Activated CD8-positive, alpha-beta T cell treated with anti-CD3 and anti-CD28 coated beads, Interleukin-2, amount 10 ng/mL, durations not matched to agents 7 days and 5 days (primary cell): ENCODE measurements at places on chromosomes 1 and 21. TPM values are rescaled to one million over a fixed set of nuclear protein-coding genes. Genes with fewer than 3 reads are reported as not detected.

- H3K27ac ChIP-seq = no peak overlapping the region
- no peak for DNase-seq
- H3K27me3 ChIP-seq = no peaks in the 10 kb centered on the region
- no peak overlapping the region for H3K4me3 ChIP-seq
- H3K4me1 ChIP-seq = peaks cover 2% of the 10 kb centered on the region
- H3K36me3 ChIP-seq = peaks cover 46% of the 10 kb centered on the region
Measured at GRCh38 chr1:37865348-37866120, 6.1 kb upstream of the MTF1 start.

GRCh38 chr1:175237389-175237788, 44.8 kb upstream of the KIAA0040 start:
- DNase-seq = no peak
- no peaks in the 10 kb centered on the region for H3K27me3 ChIP-seq
- peak overlapping the region; percentile 9 for H3K27ac ChIP-seq
- H3K4me1 ChIP-seq = peaks cover 31% of the 10 kb centered on the region
- no peak overlapping the region for H3K4me3 ChIP-seq

- peaks cover 11% of the 10 kb centered on the region for H3K27me3 ChIP-seq
- DNase-seq = no peak
- H3K27ac ChIP-seq = no peak overlapping the region
Measured at GRCh38 chr1:91608876-91609275, 108.2 kb downstream of the CDC7 start.

- DNase-seq = no peak
- H3K4me1 ChIP-seq = no peaks in the 10 kb centered on the region
- H3K36me3 ChIP-seq = no peaks in the 10 kb centered on the region
- H3K4me3 ChIP-seq = no peak overlapping the region
Measured at GRCh38 chr1:187665483-187665882, 836.7 kb downstream of the PLA2G4A start.

DNA sequence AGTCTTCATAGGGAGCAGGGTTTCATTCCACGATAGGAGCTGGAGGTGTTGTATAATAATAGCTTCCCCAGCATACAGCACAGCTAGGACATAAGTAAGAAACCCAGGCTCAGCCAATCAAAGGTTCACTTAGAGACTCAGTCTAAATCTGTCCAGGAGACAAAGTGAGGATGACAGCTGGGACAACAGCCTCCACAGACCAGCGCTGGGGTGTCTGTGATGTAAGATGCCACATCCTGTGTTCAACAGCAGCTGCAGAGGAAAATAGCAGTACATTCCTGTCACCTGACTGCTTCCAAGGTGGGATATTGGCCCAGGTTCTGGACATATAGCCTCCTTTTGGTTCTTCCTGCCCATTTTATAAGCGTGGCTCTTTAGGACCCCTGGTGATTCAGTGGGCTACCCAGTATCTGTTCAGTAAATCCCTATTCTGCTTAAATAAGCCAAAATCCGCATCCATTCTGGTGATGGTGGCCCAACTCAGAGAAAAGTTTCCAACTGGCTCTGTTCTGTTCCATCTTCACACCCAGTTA, 176.8 kb upstream of the SYT6 start:
- peaks cover 2% of the 10 kb centered on the region for H3K27me3 ChIP-seq
- peak; percentile 69 for DNase-seq
- peaks cover 70% of the 10 kb centered on the region for H3K4me1 ChIP-seq
- H3K4me3 ChIP-seq = no peak overlapping the region

GRCh38 chr1:58060559-58061170, 485.9 kb downstream of the OMA1 start:
- DNase-seq = no peak
- no peaks in the 10 kb centered on the region for H3K4me1 ChIP-seq
- no peak overlapping the region for H3K27ac ChIP-seq
- H3K36me3 ChIP-seq = no peaks in the 10 kb centered on the region
- no peaks in the 10 kb centered on the region for H3K27me3 ChIP-seq
- no peak overlapping the region for H3K4me3 ChIP-seq

DNA sequence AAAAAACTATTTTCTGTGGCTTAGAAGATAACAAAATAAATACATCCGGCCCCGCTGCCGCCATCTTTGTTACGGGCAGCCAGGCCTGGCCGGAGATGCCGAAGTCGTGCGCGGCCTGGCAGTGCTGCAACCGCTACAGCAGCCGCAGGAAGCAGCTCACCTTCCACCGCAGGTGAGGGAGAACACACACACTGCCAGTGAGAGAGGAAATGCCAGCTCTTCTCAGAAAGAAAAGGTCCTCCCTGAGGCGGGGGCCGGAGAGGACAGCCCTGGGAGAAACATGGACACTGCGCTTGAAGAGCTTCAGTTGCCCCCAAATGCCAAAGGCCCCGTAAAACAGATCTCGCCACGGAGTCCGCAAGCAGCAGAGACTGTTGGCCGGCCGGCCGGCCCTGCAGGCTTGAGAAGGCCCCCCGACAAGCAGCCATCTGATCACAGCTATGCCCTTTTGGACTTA, 323.2 kb downstream of the AMY1C start:
- no peaks in the 10 kb centered on the region for H3K4me1 ChIP-seq
- H3K36me3 ChIP-seq = no peaks in the 10 kb centered on the region
- no peak overlapping the region for H3K27ac ChIP-seq

DNA sequence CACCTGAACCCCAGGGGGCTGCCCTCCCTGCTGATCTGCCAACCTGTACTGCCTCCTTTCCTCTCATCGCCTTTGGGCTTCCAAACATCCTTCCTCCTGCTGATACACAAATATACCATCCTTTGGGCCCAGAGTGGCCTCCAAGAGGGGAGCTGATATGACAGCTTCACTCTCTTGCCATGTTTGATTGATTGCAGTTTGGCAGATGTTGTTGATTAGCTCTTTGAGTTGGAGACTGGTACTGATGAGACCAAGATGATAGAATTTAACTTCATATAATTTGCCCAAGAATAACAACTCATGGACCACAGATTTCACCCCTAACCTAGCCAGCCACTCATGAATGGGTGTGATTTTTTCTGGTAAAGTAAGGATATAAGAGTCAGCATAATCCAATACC, 227.8 kb downstream of the HHAT start:
- H3K36me3 ChIP-seq = no peaks in the 10 kb centered on the region
- no peaks in the 10 kb centered on the region for H3K4me1 ChIP-seq
- peaks cover 6% of the 10 kb centered on the region for H3K27me3 ChIP-seq
- H3K4me3 ChIP-seq = no peak overlapping the region

Gene OR2T29
- not detected for total RNA-seq

Gene RABGAP1L
- total RNA-seq = 44.2 TPM

Gene MYOG
- not detected for total RNA-seq

Gene SMPDL3B
- 0.82 TPM for total RNA-seq

Gene LCE5A
- not detected for total RNA-seq

Gene RAB7B
- total RNA-seq = not detected
